ENCODE measurements at places on chromosomes 16 and 17. TPM values are rescaled to one million over a fixed set of nuclear protein-coding genes. Genes with fewer than 3 reads are reported as not detected.

Gene RAC3
- 39.4 TPM for total RNA-seq

Gene NF1
- 82.5 TPM for total RNA-seq

Gene SNX20
- total RNA-seq, result 0.10 TPM

DNA sequence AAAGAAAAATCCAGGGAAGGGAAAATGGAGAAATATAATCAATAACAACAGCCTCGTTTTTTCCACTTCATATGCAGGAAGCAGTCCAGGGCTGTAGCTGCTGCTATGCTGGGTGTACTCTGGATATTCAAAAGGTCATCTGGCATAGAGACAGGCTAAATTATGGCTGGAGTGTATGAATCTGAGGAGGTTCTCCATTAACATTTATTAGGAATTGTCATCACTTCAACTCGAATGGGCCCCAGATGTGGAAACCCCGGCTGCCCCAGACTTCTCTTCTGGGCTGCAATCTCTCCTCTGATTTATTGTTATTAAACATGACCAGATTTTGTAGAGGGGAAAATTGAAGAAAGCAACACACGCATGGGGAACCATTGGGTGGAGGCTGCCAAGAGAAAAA lies 33.5 kb upstream of the SKAP1 start:
- DNase-seq, result no peak

DNA sequence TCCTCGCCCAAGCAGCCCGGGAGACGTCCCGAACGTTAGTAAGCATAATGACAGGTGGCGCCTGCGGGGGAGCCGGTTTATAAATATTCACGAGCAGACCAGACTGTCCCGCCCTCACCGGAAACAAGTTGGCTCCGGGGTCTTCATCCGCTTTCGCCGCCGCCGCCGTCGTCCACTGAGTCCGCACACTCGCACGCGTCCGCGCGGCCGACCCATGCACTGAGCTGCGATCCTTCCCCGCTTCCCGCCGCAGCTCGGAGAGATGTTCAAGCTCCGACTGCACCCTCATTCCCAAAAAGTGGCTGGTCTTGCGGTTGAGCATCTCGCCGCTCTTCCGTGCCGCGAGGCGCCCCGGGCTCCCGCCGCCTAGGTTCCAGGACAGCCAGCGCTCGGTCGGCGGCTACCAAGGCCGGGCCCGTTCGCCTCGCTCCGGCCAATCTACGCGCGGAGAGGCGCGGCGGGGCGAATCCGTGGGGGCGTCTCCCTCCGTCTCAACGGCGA lies 385 bp downstream of the CFAP119 start:
- no peak for DNase-seq

- no peak for DNase-seq
Observed at GRCh38 chr17:63741143-63741407, 524 bp downstream of the STRADA start.

- no peak for DNase-seq
Observed at GRCh38 chr17:34532281-34533065, 46.9 kb upstream of the TMEM132E start.

DNA sequence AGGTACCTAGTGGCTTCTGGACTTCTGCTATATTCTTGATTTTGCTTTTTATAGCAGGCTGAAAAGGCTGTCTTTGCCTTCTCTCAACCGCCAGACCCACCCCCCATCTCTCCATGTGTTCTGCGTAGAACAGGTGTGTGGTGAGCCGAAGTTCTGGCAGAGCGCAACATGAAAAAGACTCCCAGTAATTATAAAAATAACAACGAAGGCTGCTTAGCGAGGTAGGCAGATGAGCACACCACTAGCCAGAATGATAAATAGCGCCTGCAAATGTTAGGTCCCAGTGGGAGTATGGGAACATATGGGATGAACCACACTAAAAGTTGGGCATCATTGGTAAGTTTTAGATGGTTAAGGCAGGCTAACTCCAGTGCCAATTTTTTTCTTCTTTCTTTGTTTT lies 14.0 kb upstream of the RBFOX1 start:
- no peak for DNase-seq

GRCh38 chr17:81898029-81898866 lies 3.8 kb upstream of the NPB start:
- peak; percentile 83 for DNase-seq

DNA sequence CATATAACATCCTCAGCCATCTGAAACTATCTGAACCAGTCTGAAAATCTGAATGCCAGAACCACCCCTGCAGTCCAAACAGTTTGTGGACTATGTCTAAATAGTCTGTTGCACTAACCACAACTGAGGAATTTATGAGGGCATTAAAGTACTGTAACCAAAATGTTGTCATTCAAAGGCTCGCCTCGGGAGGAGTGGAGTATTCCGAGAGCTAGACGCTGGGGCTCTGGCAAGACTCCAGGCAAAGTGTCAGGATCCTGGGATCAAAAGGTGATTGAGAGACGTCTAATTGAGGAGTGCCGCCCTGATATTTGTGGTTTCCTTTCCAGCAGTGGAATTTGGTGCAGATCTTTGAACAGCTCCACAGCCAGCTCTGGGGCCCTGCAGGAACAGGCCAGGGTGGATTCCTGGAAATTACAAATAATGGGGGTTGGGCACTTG lies 142.9 kb upstream of the MYOCD start:
- no peak for DNase-seq

- no peak for DNase-seq
Observed at GRCh38 chr16:67927131-67927941, 4.3 kb downstream of the CTRL start.

DNA sequence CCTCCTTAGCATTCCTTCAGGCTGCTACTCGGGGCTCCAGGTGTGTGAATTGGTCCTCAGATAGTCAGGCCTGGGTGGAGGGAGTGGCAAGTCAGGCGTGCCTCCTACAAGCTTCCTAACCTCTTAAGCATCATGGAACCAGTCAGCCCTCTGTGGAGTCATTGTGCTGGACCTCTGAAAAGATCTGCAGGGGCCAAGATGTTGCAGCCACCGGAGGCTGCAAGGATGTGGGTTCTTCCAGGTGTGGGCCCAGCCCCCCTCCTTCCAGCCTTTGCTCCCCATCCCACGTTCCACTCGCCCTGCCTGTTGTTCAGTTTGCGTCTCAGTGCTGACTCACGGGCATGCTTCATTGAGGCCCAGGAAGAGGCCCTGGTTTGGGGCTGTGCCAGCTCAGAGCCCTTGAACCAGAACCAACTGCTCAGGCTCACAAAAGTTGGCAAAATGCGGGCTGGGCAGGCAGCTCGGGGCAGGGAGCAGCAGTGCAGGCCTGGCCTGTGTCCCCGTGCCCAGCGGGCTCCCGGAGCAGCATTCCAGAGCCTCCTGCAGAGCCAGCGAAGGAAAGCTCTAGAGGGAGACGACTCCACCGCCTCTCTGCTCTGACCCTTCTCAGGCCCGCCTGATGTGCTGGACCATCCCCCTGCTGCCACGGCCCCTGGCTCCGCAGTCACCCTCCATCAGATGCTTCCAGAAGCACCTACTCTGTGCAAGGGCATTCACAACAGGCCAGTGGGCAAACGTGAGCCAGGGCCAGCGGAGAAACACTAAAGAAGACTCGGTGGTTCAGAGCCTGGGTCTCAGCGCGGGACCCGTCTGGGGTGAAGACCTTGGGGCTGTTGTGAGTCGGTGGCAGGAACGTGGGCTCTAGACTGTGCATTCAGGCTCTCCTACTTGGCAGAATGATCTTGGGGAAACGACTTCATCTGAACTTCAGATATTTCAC lies 7.5 kb downstream of the LDHD start:
- DNase-seq, result no peak
